ENCODE measurements at places on chromosomes 2 and 18.

GRCh38 chr2:154173919-154174318, 302.2 kb downstream of the GALNT13 start:
- DNase-seq: no peak

DNA sequence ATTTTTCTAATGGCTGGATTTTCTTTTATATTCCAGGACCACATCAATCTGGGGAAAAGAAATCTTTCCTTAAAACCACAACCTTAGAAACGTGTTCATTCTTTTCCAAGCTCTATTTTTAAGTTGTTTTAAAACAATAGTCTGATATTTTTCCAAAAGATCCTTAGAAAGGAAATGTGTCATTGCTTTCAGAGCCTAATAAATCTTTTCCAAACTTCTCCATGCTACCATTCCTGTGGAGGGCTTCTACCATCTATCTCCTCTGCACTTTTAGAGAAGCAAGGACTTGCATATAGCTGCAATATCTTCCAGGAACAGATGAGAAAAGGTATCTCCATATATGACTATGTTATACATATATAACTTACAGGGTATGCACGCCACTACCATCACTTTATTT, 21.2 kb downstream of the WDFY1 start:
- DNase-seq: no peak

DNA sequence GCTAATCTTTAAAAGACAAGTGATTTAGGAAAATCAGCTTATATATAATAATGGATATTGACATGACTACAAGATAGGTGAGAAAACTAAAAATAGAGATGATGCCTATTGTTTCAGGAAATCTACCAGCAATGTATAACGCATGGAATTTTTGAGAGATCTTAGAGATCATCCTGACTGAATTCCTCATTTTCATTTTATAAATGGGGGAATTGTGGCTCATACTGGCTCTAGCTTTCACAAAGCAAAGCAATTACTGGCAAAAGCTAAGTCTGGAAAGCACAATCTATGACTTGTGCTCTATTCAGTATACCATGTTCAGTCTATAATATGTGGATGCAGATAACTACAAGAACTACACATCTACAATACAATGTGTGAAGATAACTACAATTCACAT, 51.9 kb upstream of the FANCL start:
- no peak for DNase-seq

GRCh38 chr2:15890936-15891905, 49.1 kb upstream of the MYCN start:
- no peak for DNase-seq

GRCh38 chr2:215899141-215900074, 113.9 kb downstream of the MREG start:
- DNase-seq: no peak
